Activated naive CD4-positive, alpha-beta T cell (primary cell): ENCODE measurements at places on chromosomes 11 and 22.

- no peak for DNase-seq
Measured at GRCh38 chr22:39684702-39685281, 114.2 kb downstream of the CACNA1I start.

- DNase-seq = no peak
Measured at GRCh38 chr11:106986261-106986660, 32.0 kb downstream of the GUCY1A2 start.

DNA sequence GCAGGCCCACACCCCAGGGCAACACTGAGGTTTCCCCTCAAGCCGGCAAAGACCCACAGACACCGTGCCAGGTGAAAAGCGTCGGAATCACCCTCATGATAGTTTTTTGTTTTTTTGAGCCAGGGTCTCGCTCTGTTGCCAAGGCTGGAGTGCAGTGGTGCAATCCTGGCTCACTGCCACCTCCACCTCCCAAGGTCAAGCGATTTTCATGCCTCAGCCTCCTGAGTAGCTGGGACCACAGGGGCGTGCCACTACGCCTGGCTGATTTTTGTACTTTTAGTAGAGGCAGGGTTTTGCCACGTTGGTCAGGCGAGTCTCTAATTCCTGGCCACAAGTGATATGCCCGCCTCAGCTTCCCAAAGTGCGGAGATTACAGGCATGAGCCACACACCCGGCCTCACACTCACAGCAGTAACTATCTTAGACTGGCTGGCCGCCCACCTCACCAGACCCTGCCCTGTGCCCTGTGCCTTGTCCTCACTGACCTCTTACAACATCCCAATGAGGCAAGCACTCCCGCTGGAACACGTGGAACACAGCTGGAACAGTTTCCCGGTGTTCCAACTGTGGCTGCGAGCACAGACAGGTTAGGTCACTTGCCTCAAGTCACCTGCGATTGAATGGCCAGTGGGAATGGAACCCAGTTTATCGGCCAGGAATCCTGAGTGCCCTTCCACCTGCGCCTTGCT lies 21.1 kb downstream of the LRRC10B start:
- DNase-seq = no peak

GRCh38 chr11:100956351-100956750 lies 173.3 kb downstream of the PGR start:
- no peak for DNase-seq

DNA sequence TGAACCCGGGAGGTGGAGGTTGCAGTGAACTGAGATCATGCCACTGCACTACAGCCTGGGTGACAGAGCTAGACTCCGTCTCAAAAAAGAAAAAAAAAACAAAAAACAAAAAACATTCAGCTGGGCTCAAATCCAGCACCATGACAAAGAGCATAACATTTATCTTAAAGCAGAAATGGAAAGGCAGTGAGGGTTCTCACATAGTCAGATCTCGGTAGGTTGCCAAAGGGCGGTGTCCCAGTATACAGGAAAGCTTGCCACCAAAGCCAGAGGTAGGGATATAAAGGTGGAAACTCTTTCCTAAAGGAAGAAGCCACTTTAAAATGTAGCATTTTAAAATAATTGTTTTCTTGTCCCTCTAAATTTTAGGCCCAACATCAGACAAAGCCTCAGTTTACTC lies 22.4 kb upstream of the CAPRIN1 start:
- DNase-seq = no peak

- DNase-seq = no peak
Measured at GRCh38 chr22:49362211-49362839, 465.3 kb downstream of the BRD1 start.

GRCh38 chr11:117997823-117998579 lies 11.8 kb downstream of the IL10RA start:
- DNase-seq = no peak

GRCh38 chr11:76208438-76209374 lies 2.4 kb upstream of the WNT11 start:
- DNase-seq = peak; percentile 78

DNA sequence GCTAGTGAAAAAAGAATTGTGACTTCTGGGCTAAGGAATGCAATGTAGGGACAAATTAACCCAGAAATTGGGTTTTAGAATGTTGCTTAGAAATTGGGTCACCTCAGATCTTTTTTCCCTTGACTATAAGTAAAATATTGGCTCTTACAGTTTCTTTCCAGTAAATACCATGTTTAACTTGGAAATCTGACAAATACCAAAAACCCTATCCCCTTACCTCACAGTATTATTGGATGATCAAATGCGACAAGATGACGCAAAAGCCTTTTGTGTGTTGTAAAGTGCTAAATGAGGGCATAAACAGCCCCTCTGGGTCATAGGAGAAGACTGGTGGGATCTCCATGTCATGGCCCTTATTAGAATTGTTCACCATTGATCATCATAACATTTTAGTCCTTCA lies 6.1 kb upstream of the UPB1 start:
- no peak for DNase-seq

DNA sequence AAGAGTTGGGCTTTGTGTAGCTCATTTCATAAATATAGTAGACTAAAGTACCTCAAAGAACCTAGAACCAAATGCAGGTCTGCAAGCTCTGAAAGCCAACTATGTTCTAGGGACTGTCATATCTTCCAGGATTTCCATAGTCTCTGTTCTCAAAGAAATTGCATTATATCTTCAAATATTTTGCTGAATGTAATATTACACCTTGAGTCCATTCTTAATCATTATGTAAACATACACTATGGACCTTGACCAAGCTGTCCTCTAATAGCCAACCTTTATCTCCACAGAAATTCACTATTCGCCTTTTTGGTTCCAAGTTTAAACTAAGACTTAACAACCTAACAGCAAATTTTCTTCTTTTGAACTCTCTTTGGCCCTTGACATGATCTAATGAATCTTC lies 678.7 kb upstream of the ARHGAP42 start:
- DNase-seq = no peak

- no peak for DNase-seq
Measured at GRCh38 chr22:20010307-20011122, 6.1 kb downstream of the ARVCF start.

GRCh38 chr22:31695423-31695822 lies 33.4 kb upstream of the PISD start:
- DNase-seq = no peak

GRCh38 chr11:37858398-37858797 lies 1260.4 kb upstream of the RAG2 start:
- DNase-seq = no peak

GRCh38 chr11:125224391-125225021 lies 60.0 kb downstream of the PKNOX2 start:
- no peak for DNase-seq

- DNase-seq = no peak
Measured at GRCh38 chr11:115745066-115745465, 240.9 kb upstream of the CADM1 start.

GRCh38 chr22:31451709-31452571 lies 37.7 kb downstream of the EIF4ENIF1 start:
- no peak for DNase-seq

DNA sequence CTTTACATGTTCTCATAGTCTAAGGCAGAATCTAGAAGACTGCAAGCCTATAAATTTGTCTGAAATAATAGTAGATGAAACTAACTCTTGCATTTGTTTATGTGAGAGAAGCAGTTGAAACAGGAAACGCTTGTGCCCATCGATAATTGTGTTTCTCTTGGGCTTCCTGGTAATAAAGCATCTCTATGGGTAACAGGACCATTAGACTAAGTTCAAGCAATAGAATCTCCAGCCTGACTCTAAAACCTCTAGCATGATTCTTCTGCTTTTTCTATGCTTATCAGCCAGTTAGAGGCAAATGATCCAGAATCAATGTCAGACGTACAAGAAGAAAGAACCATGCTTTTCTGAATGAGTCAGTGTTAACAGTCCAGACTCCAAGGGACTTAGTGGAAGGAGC lies 1734.4 kb downstream of the LRRC4C start:
- no peak for DNase-seq

- no peak for DNase-seq
Measured at GRCh38 chr11:112294688-112295340, 34.2 kb upstream of the PLET1 start.

GRCh38 chr11:64357904-64358535 lies 942 bp upstream of the RPS6KA4 start:
- DNase-seq = peak; percentile 36

- no peak for DNase-seq
Measured at GRCh38 chr11:85787809-85788760, 22.9 kb downstream of the SYTL2 start.

- DNase-seq = no peak
Measured at GRCh38 chr22:38109371-38110001, 998 bp downstream of the BAIAP2L2 start.
